Immature natural killer cell (primary cell): ENCODE measurements at places on chromosomes 7 and 10.

DNA sequence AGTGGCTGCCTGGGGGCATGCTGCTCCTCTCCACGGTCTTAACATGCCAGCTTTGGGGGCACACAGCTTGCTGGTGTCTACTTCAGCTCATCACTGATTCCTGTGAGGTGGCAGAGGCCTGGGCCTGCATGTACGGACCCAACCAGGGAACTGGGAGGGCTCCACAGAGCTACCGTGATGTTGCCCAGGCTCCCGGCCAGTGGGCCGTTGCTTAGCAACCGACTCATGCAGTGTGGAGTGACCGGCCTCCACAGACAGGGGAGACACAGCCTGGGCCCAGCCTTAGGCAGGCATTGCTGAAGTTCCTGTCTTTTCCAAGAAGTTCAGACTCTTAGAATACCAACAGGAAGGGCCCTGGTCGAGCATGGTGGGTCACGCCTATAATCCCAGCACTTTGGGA lies 25.8 kb upstream of the SH2B2 start:
- DNase-seq: no peak

DNA sequence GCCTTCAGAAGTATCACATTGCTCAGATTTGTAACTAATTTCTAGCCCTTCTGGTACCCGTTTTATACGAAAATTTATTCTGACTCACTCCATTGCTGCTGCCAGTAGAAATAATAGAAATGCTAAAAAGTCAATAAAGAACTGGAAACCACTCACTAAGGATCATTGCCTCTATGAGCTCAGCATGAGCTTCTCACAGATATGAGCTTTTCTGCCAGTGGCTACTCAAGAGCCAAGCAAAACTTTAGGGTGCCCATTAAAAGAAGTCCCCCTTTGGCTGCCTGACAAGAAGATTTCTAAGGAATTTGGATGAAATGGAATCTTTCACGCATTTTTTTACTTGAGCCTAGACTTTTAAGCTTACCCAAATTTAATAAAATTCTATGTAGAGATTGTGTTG lies 52.5 kb downstream of the GPR37 start:
- DNase-seq: no peak

GRCh38 chr7:118186501-118186900 lies 2.5 kb downstream of the LSM8 start:
- DNase-seq: no peak

- DNase-seq: no peak
Measured at GRCh38 chr7:28086198-28086597, 94.4 kb downstream of the JAZF1 start.

- DNase-seq: peak; percentile 32
Measured at GRCh38 chr7:66921396-66921917, 432 bp downstream of the TMEM248 start.

GRCh38 chr10:102660888-102661657 lies 16.8 kb downstream of the TRIM8 start:
- peak; percentile 73 for DNase-seq

DNA sequence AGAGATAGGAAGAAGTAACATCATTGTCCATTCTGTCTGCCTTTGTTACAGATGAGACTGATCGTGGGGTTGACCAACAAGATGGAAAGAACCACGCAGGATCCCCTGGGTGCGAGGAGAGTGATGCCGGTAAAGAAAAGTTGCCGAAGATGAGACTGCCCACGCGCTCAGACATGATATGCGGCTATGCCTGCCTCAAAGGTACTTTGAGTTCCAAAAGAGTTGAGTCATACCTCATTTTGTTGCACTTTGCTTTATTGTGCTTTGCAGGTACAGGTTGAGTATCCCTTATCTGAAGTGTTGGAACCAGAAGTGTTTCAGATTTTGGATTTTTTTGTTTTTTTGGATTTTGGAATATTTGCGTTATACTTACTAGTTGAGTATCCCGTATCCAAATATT lies 12.2 kb upstream of the CLCN1 start:
- no peak for DNase-seq

DNA sequence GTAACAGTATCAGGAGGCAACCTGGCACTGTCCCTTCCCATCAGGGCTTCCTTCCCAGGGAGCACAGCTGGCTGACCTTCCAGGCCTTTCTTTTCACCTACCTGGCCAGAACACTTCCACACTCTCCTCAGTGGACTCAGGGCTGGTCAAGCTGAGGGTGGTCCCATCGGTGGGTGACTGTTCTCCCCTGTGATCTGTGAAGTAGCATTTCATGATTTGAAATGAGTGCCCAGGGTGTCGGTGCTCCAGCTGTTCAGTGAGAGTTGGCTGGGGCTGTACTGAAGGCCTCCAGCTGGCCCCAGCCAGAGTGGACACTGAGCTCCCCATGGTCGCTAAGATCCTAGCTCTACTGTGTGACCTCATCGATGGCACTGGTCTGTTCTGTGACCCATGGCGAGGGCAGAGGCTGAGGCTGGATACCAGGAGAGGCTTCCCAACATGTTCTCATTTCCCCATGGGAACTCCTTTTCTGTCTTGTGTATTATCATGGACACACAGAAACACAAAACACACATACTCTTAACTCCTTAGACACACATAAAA lies at the start of gene FAM170B:
Gene FAM170B, minus strand, starts transcription at position 316 of the 543 bp plus-strand sequence. Its CDS starts 103 bp downstream, at position 213.
- no peak for DNase-seq

DNA sequence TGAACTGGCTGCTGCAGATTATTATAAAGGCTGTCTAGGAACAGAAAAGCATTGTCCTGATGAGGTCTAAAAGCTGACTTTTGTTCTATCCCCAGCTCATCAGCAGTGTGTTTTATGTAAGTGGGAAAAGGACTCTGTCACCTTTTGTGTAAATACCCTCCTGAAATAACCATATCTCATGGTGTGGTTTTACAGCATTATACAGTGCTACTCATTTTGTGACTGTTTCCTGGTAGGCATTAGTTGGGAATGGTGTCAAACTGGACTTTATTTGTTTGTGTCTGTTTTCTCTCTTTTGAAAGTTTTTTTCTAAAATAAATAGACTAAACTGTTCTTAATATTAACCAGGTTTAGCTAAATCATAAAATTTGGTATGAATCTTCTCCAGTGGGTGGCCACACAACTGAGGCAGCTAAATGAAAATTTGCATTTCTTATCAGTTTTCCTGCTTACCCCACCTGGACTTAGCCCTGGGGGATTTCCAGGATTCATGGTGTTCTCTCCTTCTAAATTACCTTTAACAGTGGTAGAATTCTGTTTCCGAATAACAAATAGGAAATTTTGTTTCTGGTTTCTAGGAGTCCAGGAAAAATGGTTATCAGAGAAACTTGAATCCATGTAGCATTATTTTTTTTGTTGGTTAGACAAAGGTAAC lies 140.9 kb downstream of the LHFPL3 start:
- DNase-seq: no peak

- DNase-seq: no peak
Measured at GRCh38 chr7:8973601-8974000, 540.2 kb downstream of the NXPH1 start.

GRCh38 chr7:44386139-44386913 lies 60.9 kb upstream of the CAMK2B start:
- DNase-seq: no peak

DNA sequence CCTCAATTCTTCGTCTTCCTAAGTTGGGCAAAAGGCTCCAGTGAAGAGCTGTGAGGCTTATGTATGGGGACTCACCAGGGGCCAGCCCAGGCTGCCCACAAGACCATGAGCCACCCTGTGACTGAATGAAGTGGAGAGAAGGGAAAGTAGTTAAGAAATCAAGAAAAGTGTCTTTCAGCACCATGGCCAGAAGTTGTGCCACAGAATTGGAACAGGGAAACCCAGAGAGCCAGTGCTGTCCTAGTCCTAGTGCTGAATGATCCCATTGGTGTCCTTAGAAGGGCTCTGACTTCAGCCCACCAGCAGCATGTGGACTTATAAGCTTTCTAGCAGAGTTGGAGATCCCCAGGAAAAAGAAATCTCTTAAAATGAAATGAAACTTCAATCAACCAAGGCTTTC lies 37.0 kb upstream of the CCSER2 start:
- no peak for DNase-seq

GRCh38 chr7:130254555-130254954 lies 12.1 kb upstream of the CPA2 start:
- no peak for DNase-seq

DNA sequence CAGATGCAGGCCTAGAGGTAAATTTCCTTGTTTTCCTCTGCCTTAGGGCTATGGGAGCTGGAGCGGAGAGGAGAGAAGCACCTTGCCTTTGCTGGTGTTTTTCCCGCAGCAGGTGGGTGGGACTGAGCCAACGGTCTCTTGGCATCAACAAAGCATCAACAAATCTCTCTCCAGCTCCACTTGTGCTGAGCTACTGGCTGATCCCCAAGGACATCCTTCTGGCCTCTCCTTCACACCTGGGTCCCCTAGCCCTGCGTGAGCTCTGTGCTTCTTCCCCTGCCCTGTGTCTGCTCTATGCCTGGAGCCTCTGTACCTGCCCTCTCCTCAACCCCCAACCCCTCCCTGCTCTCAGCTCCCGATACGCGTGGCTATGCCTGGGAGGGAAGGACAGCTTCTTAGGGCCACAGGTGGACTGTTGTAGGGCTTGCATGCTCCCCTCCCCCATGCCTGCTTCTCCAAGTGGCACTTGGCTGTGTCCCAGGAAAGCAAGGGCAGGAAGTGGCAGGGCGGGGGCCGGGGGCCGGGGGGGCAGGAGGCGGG lies 3.2 kb upstream of the CLDN4 start:
- no peak for DNase-seq

DNA sequence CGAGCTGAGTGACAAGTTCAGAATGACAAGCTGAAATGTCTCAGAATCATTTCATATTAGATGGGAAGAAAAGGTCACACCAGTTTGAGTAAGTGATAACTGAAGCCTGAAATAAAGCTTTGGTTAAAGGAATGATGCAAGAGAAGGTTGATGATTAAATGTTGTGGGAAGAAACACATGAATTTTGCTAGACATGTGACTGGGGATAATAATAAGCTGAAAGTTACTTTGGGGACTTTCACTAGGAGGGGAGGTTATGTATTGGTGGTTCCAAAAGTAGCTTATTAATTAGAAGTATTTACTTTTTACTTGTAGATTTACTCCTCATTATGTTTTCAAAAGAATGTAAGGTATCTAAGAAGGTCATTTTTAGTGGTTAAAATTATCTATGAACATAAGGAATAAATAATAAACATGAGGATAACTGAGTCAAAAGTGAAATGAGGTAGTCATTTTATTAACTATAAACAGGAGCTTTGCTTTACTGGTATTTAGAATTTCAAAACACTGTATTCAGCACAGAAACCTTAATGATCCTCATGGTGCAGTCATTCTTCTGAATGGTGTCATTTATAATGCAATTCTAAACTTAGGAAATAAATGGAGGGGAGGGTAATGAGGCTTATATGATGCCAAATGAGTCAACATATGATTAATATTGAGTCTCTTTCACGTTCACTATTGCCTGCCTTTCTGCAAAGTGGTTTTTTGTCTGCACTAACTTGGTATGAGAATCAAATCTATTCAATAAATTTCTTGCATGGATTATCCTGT lies 63.7 kb downstream of the PRKG1 start:
- no peak for DNase-seq

GRCh38 chr10:9443758-9444157 lies 1389.3 kb downstream of the GATA3 start:
- DNase-seq: no peak

DNA sequence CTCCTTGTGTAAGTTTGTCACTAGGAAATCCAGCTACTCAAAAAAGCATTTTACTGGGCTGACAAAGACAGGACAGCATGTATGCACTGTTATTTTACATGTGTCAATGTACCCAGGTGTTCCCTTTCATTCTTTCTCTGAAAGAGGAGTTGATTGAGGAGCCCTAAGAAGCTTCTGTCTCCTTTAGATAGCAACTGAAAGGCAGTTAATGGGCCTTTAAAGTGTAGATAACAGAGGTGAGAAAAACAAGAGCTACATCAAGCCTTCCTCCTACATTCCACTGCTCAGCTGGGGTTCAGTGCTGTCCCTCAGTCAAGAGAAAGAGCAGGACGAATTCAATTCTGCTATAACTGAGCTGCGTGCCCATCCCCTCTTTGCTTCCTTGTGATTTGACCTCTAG lies 12.8 kb upstream of the WIPF3 start:
- no peak for DNase-seq

DNA sequence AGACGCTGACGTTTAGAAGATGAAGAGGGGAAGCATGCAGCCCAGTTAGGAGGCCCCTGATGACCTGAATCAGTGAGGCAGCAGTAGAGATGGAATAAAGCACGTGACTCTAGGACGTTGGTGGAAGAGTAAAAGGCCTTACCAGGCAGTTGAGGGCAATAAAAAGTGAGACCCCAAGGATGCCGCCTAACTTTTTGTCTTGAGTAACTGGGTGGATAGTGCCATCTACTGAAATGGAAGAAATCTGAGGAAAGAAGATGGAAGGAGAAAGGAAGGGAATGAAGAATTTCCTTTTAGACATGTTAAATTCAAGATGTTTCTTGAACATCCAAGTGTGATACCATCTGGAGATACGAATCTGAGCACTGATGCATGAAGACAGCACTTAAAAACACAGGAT lies 220.0 kb upstream of the LRRN3 start:
- no peak for DNase-seq

GRCh38 chr10:133307776-133308420 lies 774 bp downstream of the TUBGCP2 start:
- DNase-seq: peak; percentile 73
